Left ventricle myocardium superior (tissue), 1 donor: ENCODE measurements at places on chromosomes 6 and 20. TPM values are rescaled to one million over a fixed set of nuclear protein-coding genes. Genes with fewer than 3 reads are reported as not detected.

Gene SIRPD
- not detected for total RNA-seq

Gene CSNK2A1
- 116 TPM for total RNA-seq

GRCh38 chr20:62688855-62689460 lies 19.7 kb upstream of the NTSR1 start:
- no peak for DNase-seq

DNA sequence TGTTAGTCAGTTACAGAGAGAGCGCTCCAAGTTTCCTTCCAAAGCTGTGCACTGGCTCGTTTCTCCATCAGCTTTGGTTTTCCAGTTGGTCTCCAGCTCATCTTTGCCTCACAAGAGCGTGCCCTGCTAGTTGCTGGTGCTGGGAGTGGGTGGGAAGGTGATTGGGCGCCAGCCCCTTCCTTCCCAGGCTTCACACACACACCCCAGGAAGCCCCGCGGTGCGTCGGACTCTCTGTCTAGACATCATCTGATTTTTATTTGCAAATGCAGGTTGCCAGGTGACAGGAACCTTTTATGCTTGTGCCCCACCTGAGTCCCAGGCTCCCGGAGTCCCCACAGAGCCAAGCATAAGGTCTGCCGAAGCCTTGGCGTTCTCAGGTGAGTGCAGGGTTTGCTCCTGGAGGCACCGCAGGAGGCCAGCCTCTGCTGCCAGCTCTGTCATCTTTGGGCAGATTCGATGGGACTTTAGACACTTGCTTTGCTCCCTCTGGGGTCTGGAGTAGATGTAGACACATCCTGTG lies 7.1 kb downstream of the IRF4 start:
- no peak for DNase-seq

- DNase-seq, result no peak
Measured at GRCh38 chr6:43014434-43014909, 423 bp downstream of the KLHDC3 start.

DNA sequence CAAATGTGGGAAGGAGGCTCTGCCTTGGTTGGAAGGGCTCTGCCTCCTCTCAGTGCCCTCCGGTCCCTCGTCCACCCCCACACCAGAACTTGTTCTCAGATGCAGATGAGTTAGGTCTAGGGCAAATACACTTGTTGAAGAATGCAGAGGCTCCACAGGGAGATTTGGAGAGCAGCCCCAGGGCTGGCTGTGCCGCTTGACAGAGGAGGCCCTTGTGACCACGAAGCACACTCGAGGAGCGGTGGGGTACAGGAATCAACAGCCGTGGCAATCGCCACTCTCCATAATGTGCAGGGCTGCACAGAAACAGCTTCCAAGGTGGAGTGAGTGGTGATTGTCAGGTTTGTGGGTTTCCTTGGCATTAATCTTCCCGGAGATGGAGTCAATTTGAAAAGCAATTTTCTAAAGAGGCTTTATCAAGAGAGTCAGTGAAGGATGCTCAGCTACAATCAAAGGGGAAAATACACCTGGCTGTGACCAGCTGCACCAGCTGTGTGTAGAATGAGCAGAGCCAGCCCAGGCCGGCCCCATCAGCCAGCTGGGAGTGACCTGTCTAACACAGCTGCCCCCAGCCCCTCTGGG lies 59.5 kb downstream of the BFSP1 start:
- DNase-seq, result no peak

GRCh38 chr20:4855555-4855954 lies 133.8 kb downstream of the PRND start:
- no peak for DNase-seq
